Stimulated activated CD4-positive, alpha-beta T cell treated with anti-CD3 and anti-CD28 coated beads, Interleukin-12 subunit alpha, Interleukin-12 subunit beta, amount 100 ng/mL, for 48 hours (primary cell): ENCODE measurements at places on chromosomes 4 and X.
A peak's percentile ranks its signal among the peaks of the same experiment; 100 is the strongest.

DNA sequence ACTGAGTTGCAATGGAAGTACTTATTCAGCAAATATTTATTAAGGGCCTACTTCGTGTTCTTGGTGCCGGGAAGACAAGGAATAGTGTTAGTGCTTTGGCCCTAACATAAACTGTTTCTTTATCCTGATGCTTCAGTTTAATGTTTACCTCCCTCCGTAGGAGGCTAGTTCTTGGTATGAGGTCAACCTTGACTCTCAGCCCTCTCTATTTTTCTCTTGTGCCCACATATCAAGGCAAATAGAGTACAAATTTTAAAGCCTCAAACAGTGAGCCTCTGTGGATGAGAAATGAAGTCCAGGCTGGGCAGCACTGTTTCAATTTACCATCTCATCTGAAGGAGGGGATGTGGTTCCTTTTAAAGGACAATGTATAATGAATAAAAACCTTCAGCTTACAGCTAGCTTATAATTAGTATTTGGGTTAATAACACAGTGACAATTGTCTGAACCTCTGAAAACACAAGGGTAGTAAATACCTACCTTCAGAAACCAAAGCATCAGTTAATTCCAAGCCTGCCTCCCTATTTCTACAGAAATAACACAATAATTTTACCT lies 68.5 kb downstream of the SH3RF1 start:
- no peak for DNase-seq

DNA sequence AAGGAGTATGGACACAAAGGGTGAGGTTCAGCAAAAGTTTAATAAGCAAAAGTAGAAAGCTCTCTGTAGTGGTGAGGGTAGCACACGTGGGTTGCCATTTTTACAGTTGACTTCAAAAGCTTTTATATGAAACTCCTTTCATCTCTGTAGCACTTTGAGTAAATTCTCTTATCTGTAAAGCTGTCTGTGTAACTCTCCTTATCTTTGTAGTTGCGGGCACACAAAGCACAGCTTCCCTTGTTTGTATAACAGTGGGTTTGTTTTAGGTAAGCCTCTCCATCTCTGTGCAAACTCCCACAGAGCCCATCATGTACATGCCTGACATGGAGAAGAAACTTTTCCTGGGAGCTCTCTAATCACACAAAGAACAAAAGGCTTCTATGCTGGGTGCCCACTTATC lies 325.9 kb upstream of the PABPC5 start:
- DNase-seq = no peak

DNA sequence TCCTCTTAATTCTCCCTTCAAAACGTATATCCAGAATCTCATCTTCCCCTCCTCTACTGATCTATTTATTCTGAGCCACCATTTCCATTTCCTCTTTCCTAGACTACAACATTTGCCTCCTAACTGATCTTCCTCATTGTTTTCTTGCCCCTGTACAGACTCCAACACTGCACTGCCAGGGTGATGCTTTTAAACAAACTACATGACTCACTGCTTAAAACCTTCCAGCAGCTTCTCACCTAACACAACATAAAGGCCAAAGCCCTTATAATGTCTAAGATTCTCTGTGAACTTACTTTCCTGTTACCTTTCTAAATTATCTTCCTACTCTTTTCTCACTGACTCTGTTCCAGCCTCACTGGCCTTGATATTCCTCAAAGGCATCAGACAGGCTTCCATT lies 161.0 kb upstream of the HS3ST1 start:
- no peak for DNase-seq

DNA sequence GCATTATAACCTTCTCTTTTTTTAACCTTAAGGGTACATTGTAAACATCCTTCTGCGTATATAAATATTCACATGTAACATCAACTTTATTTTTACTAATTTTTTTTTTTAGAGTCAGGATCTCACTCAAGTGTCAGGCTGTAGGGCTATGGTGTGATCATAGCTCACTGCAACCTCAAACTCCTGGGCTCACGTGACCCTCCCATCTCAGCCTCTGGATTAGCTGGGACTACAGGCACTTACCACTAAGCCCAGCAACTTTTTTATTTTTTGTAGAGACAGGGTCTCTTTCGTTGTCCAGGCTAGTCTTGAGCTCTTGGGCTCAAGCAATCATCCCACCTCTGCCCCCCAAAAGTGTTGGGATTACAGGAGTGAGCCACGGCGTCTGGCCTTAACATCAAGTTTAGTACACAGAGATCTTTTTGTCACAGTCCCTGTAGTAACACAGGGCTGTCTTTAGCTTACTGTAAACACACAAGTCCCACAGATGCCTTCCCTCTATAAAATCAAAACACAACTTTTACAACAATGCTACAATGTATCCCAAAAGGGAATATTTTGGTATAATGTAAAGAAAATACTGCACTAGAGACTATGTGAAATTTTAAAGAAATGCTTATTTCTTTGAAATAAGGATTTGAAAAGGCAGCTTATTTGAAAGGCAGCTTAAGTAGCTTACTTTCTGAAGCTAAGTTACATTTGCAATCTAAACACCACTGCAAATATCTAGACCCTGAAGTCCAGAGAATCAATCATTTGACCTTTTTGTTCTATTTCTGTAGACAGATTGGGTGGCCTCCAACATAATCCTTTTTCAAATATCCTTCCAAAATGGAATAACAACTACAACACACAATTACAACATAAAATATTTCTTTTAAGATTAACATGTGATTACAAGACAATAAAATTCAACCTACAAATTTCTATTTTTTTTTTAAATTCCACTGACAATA lies 116.0 kb downstream of the APBB2 start:
- no peak for DNase-seq

DNA sequence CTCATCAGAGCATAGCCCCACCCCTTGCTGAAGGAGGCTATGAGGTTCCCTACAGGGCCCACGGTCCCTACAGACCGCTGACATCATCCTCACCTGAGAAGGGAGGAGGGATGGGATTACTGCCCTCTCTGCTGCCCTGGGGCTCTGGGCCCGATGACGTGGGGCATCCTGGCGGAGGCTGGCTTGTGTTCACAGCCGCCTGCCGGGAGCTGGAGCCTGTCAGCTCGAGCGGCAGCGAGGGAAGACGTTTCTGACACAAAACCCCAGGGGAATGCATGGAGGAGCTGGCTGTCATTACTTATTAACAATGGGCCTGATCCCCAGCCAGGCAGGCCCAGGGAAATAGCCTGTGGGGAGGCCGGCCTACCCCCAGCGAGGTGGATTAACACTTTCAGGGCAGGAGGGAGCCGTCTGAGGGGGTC lies 106.6 kb upstream of the ATP6AP2 start:
- no peak for DNase-seq

DNA sequence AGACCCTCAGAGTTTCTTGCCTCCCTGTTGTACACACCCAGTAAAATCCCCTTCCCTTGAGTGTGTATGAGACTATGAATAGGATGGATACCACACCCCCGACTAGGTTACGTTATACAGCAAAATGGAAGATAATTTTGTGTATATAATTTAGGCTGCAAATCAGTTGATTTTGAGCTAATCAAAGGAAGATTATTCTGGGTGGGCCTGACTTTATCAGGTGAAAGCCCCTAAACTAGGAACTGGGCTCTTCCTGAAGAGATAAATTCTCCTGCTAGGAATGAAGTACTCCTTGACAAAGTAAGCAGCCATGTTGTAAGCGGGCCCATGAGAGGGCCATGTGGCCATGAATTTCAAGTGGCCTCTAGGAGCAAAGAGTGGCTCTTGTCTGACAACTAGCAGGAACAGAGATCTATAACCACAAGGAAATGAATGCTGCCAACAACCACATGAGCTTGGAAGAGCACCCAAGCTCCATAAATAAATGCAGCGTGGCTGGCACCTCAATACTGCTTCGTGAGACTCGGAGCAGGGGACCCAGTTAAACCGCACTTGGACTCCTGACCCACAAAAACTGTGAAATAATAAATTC lies 646.4 kb downstream of the IL1RAPL1 start:
- DNase-seq = no peak

GRCh38 chr4:83125738-83126141 lies 11.2 kb upstream of the PLAC8 start:
- DNase-seq = peak; percentile 35
